Fibroblast of gingiva (primary cell): ENCODE measurements at places on chromosomes 4 and X.

DNA sequence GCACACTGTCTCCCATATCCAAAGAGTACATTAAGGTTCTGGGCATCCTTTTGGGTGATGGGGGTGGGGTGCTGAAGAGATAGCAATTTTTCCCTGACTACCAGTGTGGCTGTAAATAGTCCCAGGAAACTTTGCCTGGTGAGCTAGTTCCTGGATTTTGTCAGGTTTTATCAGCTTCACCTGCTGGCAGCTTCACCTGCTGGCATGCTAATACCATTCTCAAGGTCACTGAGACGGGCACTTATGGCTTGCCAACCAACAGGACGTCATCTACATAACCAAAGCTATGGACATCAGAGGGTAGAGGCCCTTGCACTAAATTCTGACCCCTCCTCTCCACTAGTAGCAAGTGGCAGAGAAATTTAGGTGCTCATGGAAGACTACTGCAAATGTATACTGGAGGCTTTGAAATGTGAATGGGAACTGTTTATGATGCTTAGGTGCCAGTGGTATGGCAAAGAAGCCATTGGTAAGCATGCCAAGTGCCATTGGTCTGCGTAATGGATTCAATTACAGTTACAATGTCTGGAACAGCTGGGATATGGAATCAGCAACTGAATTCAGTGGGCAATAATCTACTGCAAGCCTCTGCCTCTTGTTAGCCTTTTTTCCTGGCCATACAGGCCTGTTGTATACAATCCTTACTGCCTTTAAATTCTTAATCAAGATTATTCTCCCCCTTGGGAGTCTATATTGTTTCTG is 71.6 kb upstream of the SH3RF1 start:
- no peak for DNase-seq

GRCh38 chr4:2094545-2094944 is 35.4 kb downstream of the NAT8L start:
- DNase-seq, result no peak

DNA sequence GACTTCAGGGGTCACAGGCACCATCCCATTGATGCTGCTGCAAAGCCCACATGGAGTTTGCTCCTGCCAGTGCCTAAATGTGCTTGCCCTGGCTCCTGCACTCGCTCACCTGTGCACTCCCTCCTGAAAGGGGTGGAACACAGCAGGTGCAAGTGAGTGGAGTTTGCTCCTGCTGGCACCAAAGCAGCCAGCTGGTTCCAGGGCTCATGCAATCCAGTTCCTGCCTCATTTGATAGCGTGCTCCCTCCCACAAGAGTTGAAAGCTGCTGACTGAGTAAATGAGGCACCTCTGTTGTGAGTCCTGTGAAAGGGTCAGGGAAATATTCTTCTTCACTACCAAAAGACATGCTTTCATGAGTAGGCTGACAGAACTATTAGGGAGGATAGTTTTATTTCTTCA is 30.5 kb downstream of the CXCL8 start:
- DNase-seq, result no peak

- no peak for DNase-seq
These were observed 68.8 kb downstream of the SLC2A9 start for GRCh38 chr4:9952415-9952950.

DNA sequence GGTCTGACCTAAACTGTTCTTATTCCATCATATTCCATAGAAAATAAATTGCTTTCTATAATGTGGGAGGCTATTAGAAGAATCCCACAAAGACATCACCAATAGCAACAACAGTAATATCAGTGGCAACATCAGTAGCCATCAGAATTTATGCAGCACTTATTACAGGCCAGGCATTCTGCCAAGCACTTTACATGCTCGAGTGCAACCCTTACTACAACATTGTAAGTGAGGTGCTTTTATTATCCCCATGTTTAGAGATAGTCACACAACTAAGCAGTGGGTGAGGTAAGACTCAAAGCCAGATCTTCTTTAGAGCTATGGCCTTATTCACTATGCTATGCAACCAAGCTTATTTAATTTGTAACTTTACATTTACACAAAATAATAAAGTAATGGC is 317.1 kb upstream of the BMP3 start:
- no peak for DNase-seq

DNA sequence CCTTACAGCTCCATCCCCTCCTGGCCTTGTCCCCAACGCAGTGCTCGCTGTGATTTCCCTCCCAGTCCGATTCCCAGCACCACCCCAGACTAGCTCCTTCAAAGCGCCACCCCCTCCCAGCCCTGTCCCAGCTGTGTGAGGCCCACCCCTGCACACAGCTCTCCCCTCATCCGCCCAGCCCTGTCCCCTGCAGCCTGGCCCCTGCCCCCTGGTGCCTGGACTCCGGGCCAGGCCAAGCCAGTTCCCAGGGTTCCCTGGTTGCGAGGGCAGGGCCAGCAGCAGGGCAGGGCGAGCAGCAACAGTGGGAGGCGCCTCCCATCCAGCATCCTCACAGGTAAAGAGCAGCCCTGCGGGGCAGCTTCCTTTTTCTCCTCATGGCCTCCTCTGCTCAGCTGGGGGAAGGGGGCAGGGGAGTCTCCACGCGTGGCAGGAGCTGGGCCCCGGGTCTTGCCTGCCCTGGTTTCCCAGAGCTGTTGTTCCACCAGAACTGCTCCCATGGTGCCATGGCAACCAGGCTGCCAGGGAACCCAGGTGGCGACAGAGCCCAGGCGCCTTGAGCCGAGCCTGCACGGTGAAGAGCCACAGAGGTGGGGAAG is 24.8 kb downstream of the IQSEC2 start:
- DNase-seq, result no peak

GRCh38 chr4:133969202-133969848 is 232.3 kb downstream of the PABPC4L start:
- DNase-seq, result no peak

- DNase-seq, result no peak
These were observed at the start of gene STOX2 for GRCh38 chr4:183905081-183905592. Gene STOX2, plus strand, starts transcription at chr4:183905307. Its CDS starts 1,484 bp downstream, at chr4:183906791.

- DNase-seq, result no peak
These were observed 58.4 kb upstream of the SLIT2 start for GRCh38 chr4:20193141-20193936.

DNA sequence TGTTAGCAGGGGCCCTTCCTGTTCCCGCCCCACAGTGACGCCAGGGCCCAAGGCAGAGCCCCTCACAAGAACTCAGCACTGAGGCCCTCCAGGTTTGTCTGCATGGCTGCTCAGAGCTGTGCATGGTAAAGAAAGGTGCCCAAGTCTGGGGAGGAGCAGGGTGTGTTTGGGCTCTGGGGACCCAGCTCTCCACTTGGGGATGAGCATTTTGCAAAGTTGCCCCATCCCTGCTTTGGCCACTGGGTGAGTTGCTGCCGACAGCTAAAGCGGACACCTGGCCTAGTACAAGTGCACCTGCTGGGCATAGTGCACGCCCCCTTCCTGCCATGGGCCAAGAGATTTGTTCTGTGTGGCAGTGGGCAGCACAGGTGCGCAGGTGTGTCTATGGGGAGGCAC is 2.0 kb upstream of the MXD4 start:
- no peak for DNase-seq

DNA sequence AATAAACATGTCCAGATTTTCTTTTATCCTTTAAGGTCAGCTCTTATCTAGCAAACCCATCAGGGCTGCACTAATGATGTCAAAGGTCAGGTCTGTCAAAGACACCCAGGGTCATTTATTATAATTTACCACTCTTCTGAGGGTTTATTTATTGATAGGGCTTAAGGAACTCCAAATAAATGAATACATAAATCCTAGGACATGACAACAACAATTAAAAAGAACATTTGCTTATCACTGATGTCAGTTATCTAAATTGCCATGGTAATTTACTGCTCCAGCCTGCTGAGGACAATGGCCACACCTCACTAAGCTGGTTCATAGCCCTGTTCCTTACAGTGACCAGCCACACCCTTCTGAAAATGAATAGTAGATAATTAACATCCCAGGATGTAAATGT is 317.1 kb downstream of the UNC5C start:
- DNase-seq, result no peak

- no peak for DNase-seq
These were observed 15.2 kb downstream of the ATP8A1 start for GRCh38 chr4:42641656-42642055.

- DNase-seq, result no peak
These were observed 139.2 kb upstream of the IRS4 start for GRCh38 chrX:108875548-108875947.

GRCh38 chr4:94826206-94826605 is 68.5 kb downstream of the BMPR1B start:
- no peak for DNase-seq

- peak; percentile 1 for DNase-seq
These were observed 27.8 kb downstream of the PIR start for GRCh38 chrX:15465347-15465746.

GRCh38 chr4:24915121-24915922 is 2.5 kb upstream of the CCDC149 start:
- no peak for DNase-seq

GRCh38 chr4:71602289-71602900 is 181.5 kb downstream of the GC start:
- no peak for DNase-seq

DNA sequence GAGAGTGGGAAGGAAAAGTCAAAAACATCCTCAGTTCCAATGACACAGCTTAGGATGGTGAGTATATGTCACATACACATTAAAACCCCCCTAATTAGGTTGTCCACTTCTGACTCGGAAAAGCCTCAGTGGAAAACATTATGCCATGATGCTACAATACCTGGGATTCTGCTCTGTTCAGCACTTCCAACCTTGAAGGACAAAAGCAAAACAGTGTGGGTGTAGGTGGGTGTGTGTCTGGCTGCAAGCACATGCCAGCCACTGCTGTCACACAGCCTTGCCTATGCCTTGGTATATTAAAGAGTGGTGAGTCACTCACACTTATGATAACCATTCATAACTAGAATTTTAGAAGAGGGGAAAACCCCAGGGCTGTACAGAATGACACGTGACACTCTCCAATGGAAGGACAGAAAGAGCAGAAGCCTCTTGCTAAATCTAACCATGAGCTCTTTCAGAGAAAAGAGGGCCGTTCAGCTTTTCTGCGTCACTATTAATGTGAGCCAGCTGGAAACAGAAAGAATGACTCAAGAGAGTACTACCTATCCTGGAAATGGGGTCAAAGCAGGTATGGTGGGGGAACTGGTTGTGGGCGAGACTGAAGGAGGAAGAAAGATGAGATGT is 159.6 kb downstream of the TET2 start:
- no peak for DNase-seq

DNA sequence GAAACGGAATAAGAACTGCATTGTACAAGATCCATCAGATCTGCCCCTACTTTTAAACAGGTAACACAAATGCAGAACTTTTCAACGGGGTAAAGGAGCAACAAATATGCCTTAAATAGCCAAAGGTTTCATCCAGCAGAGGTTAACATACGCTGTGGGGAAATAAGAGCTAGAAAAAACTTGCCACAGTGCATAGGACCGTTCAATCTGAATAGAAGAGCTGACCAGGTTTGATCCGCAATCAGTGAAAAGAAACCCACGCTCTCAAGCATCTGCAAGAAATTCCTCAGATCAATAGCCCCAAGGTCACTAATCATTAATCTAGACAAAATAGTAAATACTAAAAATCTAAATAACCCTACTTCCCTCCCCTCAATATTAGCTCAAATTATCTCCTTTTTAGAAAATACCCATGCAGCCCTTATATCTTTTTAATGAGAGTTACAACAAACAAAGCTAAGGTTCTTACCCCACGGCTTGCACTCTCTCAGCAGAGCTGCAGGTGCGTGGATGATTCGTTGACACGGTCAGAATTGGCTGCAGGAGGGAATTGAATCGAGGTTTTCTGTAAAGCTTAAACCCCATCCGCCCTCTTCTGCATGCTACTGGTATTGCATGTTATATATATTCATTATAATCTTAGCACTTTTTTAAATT is at the start of gene TLR10:
TSS of gene TLR10 (minus strand) at position 539 of the 657 bp plus-strand sequence. CDS start 7,400 bp downstream, outside the sequence.
- DNase-seq, result peak; percentile 21

DNA sequence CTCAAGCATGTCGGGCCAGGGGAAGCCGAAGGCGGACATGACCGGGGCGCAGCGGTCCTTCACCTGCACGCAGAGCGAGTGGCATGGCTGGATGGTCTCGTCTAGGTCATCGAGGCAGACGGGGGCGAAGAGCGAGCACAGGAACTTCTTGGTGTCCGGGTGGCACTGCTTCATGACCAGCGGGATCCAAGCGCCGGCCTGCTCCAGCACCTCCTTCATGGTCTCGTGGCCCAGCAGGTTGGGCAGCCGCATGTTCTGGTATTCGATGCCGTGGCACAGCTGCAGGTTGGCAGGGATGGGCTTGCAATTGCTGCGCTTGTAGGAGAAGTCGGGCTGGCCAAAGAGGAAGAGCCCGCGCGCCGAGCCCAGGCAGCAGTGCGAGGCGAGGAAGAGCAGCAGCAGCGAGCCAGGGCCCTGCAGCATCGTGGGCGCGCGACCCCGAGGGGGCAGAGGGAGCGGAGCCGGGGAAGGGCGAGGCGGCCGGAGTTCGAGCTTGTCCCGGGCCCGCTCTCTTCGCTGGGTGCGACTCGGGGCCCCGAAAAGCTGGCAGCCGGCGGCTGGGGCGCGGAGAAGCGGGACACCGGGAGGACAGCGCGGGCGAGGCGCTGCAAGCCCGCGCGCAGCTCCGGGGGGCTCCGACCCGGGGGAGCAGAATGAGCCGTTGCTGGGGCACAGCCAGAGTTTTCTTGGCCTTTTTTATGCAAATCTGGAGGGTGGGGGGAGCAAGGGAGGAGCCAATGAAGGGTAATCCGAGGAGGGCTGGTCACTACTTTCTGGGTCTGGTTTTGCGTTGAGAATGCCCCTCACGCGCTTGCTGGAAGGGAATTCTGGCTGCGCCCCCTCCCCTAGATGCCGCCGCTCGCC is at the start of gene SFRP2:
TSS of gene SFRP2 (minus strand) at position 671 of the 864 bp plus-strand sequence. CDS start at position 423, 248 bp downstream.
- DNase-seq, result no peak

DNA sequence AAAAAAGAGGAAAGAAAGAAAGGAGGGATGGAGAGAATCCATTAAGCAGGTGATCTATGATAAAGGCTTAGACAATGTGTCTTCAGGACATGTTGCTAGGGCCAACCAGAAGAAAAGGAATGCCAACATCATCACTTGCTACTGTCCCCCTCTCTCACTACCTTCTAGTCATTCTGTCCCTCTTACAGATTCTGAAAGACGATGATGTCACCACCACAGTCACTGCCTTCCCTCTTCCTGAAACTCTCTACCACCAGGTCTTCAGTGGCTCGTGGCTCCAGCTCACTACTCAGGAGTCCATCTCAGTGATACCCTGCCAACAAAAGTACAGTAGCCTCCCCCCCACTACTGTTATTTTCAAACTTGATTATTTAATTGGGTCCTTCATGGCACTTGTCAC is 64.0 kb downstream of the KCNIP4 start:
- DNase-seq, result no peak

GRCh38 chr4:39514888-39515401 is 12.3 kb downstream of the UGDH start:
- DNase-seq, result peak; percentile 48

- no peak for DNase-seq
These were observed 2.2 kb downstream of the SRP72 start for GRCh38 chr4:56469489-56470210.

GRCh38 chr4:155734065-155734464 is 24.8 kb upstream of the GUCY1B1 start:
- DNase-seq, result peak; percentile 12
